NCI-H1092 treated with DMSO at 0.1 percent for 48 hours (cell line): ENCODE measurements at places on chromosomes 4 and X.
A peak's percentile ranks its signal among the peaks of the same experiment; 100 is the strongest.

GRCh38 chrX:145848448-145848847, 30.8 kb downstream of the SLITRK2 start:
- DNase-seq, result peak; percentile 7

DNA sequence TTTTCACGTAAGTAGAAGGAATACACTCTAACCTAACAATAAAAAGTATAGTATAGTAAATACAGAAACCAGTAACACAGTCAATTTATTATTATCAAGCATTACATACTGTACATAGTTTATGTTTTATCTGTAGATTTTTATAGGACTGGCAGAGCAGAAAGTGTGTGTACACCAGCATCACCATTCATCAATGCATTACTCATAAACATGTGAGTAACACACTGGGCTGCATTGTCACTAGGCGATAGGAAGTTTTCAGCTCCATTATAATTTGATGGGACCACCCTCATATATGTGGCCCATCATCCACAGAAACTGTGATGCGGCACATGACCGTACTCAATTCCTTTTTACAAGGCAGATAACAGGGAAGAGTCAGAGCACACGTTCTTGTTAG, 137.8 kb upstream of the RBPJ start:
- DNase-seq, result no peak

DNA sequence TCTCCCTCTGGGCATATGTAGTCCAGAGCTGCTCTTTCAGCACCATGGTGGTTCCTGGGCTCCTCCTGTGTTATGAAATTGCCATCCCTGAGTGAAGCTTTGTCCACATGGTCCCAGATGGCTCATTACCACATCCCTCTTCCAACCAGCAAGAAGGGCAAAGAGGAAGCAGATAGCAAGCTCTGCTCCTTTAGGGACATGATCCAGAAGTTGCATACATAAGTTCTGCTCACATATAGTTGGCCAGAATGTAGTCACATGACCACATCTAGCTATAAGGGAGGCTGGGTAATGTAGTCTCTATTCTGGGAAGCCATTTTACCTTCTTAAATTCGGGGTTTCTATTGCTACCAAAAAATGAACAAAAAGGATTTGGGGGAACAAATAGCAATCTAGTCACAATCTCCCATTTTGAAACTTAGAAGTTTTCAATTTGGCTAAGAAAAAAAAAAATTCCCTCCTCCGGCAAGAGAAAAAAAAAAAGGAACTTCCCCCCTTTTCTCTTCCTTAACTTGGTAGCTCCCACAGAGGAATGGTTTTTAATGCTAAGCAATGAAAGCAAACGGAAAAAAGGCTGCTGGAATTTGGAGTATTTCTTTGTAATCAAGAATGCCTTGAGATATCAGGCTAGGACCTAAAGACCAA, 88.2 kb upstream of the USP9X start:
- no peak for DNase-seq

DNA sequence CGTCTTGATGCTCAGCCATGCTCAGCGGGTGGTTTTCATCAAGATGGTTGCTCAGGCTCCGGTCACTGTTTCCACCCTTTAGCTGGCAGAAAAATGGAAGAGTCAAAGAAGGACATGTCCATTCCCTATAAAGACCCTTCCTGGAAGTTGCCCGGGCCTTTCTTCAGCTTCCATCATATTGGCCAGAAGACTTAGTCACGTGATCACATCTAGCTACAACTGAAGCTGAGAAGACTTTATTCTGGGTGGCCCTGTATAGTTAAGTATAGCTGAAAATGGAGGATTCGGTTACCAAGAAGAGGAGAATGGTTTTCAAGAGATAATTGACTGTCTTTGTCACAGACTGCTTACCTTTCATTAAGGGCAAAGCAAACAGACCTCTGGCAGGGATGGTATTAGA, 296.7 kb upstream of the CASK start:
- DNase-seq, result no peak

DNA sequence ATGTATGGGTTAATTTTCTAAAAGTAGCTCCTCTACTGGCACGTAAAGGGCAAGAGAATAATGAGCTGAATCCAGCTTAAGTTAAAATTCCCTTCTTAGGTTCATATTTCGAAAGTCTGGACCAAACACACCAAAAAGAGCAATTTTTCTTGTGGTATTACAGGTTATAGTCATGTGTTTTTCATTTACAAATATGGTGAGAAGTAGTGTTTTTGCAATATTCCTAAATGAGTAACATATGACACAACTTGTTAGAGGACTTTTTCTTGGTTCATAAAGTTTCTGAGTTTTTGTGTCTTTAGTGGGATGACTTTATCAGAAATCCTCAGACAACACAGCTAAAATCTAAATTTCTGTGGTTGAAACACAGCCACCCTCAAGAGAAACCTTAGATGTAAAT, 172.1 kb downstream of the AFF2 start:
- DNase-seq, result no peak

GRCh38 chr4:183014361-183015084, 84.5 kb upstream of the WWC2 start:
- no peak for DNase-seq

DNA sequence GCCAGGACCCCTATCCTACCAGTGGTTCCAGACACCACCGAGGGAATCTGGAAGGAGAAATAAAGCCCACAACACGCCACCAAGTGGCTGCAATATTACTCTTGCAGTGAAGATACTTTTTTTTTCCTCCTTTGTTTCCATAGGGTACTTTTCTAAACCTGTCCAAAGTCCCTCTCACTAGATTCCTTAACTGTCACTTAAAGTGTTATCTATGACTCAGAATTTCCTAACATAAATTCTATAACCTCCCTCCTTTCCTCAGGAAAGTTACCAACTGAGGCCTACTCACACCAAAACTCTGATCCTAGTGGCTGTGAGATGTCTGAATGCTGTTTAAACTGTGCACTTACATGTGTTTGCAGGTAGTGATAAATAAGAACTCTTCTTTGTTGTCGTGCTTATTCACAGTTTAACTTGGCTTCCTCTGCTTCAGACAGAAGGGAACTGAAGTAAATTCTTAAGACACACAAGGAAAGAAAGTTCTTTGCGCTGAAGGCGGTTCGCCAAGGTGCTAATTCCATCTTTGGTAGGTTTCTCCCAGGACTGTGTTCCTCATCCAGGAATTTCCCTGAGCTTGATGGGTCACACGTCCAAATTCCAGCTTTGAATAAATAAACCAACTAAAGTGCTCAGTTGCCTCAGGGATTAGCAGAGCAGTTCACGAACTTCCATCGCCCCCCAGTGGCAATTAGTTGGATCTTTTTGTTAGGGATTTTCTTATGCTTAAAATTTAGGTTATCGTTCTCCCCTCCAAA, 10.7 kb upstream of the HCCS start:
- DNase-seq, result peak; percentile 34

DNA sequence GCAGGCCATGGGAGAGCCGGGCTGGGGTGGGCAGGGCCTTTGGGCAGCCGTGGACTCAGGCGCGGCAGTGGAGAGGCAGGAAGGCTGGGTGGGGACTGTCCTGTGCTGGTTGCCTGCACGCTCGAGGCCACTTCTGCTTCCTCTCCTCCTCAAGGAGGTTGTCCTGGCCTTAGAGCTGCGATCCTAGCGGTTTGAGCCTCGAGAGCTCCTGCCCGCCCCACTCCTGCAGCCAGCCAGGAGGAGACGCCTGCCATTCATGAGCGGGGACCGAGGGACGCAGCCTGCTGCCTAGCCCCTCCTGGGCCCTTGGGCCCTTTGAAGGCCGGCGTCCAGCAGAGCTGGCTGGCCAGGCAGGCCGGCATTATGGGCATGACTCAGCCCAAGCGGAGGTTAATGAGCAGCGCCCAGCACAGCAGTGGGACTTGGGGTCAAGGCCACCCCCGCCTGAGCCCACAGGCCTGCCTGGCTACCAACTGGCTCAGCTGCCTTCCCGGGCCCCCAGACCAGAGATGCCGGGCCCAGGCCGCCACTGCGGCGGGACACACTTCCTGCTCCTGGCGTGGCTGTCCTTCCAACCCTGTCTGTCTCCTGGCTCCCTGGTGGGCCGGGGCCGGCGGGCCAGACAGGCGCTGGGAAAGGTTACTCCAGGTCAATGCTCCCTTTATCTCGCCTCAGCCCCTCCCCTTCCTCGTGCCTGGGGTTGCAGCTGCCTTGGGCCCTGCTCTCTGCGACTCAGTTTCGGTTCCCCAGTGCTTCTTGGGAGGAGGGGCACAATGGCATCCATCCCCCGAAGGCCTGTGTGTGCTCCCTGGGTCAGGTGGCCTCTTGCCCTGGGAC, 1.8 kb downstream of the ABCD1 start:
- peak; percentile 77 for DNase-seq
